ENCODE measurements at places on chromosomes 4 and X.

- DNase-seq, result no peak
Observed at GRCh38 chr4:8053688-8054449, 104.7 kb downstream of the ABLIM2 start.

DNA sequence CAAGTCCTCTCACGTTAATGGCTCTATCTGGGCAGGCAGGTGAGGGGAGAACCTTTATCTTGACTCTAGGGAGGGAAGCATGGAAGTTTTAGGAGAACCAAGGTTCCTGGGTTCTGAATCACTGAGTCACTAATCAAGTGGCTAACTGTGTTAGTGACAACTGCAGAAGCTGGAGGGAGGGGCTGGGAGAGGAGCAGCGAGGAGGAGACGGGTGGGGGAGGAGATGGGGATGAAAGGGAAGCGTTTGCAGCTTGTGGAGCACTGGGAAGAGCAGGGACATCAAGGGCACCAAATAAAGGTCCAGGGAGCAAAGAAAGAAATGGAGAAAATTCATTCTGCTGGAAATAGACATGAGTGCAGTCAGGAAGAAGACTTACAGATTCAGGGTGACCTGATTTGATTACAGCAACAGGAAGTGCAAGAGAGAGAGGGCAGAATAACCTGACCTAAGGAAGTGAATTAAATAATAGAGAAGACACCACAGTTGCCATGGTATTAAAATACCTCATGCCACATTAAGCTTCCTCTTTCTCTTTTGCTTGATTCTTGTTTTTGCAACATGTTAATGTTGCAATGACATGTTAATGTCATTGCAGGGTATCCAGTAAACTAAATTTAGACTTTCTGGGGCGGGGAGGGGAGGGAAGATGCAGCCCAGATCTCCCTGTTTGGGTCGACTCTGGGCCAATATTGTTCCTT lies 4.5 kb upstream of the SETD7 start:
- DNase-seq, result peak; percentile 78

GRCh38 chr4:151043803-151044515 lies 28.9 kb upstream of the LRBA start:
- no peak for DNase-seq

GRCh38 chrX:24372021-24372763 lies 11.8 kb downstream of the SUPT20HL1 start:
- no peak for DNase-seq

GRCh38 chr4:94519925-94520789 lies 68.4 kb downstream of the PDLIM5 start:
- DNase-seq, result no peak
